Caudate nucleus (tissue), 63 donors: ENCODE measurements at places on chromosomes 13 and 19.

DNA sequence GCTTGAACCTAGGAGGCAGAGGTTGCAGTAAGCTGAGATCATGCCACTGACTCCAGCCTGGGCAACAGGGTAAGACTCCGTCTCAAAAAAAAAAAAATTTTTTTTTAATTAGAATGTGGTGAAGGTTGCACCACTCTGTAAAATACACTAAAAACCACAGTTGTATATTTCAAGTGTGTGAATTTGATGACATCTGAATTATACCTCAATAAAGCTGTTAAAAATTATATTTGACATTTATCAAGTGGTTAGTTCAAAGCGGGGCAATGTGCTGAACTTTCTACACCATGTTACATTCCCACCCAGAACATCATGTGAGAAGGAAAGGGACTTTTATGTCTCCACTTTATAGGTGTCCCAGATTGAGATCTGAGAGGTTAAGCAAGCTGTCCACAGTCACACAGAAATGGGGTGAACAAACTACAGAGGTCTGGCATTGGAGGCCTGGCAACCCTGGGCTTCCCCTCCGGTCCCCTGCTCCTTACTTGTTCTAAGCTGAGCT lies 5.9 kb upstream of the S1PR5 start:
- no peak for DNase-seq

DNA sequence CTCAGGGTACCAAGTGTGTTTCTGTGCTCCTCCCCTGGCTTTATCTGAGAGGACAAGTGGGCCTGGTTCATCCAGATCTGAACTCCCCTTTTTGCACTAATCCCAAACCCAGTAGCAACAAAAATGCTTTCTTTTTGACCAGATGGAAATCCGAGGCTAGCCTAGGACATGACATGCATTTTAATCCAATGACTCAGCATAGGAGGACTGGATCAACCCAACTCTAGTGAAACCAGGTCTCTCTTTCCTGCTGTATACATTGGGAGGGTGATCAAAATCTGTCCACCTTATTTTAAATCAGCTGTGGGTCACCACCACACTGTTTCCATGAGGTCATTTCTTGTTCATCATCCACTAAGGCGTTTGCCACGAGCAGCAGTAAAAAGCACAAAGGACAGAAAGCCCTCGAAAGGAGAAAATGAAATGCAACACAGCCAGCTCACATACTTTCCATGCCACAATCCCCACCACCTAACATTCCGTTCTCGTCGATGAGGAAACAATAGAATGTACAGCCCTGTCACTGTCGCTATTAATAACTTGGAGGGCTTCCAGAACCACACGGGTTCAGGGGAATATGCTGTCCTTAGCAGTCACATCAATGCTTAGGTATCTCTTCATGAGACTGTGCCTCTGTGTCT lies 543.0 kb downstream of the IRS2 start:
- DNase-seq: no peak

DNA sequence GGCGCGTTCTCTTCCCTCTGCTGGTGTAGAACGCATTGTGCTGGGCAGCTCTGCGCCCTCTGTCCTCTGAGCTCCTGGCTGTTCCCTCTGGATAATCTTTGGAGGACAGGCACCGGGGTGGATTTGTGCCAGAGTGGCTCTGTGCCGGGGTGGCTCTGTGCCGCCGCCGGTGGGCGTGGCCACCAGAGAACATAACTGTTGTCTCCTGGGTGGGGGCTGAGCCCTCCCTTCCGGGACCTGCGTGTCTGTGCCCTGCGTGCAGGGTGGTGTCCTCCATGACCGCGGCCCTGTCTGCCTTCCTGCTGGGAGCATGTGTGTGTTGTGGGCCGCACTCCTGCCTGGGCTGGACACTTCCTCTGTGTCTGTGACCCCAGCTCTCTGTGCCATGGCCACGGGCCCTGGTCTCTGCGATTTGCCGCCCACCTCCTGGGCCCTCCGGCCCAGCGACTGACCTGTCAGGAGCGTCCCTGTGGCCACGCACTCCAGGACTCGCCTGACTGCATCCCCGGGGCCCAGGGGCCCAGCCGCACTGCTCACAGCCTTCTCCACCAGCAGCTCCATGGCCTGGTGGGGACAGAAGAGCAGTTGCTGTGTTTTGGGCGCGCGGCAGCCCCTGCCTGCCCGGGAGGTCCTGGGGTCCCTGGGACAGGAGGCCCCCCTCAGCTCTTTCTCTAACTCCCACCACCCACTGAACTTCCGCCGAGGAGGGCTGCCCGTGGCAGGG lies 22.4 kb upstream of the MATK start:
- no peak for DNase-seq

GRCh38 chr13:40490086-40490758 lies 176.2 kb downstream of the FOXO1 start:
- no peak for DNase-seq

DNA sequence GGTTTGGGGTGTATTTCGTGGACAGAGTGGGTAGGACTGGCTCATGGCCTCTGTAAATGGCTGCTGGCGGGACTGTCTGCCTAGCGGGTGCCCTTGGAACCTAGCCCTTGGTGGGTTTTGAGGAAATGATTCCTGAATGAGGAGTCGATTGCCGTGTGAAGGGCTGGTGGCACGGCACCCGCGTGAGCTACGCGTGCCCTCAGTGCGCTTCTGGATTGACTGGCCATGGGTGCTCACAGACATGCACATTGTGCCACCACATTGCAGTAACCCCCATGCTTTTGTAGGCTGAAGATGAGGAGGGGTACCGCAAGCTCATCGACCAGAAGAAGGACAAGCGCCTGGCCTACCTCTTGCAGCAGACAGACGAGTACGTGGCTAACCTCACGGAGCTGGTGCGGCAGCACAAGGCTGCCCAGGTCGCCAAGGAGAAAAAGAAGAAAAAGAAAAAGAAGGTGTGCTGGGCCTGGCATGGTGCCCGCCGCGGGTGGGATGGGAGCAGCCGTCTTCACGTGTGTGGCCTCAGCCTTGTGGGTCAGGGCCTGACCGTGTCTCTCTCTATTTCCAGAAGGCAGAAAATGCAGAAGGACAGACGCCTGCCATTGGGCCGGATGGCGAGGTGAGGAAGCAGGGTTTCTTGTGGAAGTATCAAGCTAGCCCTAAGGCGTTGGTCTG lies 35.2 kb downstream of the SMARCA4 start:
- no peak for DNase-seq

DNA sequence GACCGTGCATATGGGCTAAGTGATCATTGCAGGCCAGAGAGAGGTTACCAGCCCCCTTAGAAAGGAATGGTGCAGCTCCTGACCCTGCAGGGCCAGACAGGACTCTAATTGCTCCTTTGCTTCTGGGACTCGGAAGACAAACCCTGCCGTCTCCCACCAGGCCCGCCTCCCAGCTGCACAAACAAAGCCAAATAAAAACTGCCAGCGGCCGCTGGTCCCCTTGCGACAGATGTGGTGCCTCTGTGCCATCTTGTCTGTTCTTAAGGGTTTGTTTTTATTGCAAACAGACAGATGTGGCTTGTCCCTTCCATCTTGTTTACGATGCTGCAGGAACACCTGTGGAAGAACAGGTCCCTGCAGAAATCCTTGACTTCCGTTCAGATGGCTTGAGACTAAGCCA lies 434.4 kb upstream of the TSHZ3 start:
- DNase-seq: no peak

GRCh38 chr13:81116461-81117282 lies 775.7 kb upstream of the SPRY2 start:
- DNase-seq: no peak

GRCh38 chr13:33537026-33537425 lies 251.5 kb upstream of the STARD13 start:
- DNase-seq: no peak

GRCh38 chr13:60265566-60265965 lies 101.8 kb upstream of the DIAPH3 start:
- DNase-seq: no peak

DNA sequence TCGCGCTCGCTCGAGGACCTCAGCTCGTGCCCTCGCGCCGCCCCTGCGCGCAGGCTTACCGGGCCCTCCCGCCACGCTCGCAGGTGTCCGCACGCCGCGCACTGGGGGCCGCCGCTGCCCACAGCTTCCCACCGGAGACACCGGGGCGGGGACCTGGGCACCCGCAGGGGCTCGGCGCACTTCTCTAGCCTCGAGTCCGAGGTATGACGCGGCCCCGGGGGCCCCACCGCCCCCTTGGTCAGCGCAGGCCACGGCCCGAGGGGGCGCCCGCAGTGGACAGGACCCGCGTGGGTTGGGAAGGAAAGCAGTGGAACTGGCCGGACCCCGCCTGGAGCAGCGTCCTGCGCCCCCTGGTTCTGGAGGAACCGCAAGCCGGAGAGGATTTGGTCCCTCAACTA lies 2.1 kb upstream of the GRWD1 start:
- DNase-seq: no peak
